ENCODE measurements at places on chromosomes 3 and 15.

- no peak for DNase-seq
Observed at GRCh38 chr3:100047455-100048141, 66.7 kb downstream of the FILIP1L start.

GRCh38 chr3:54877730-54878129, 50.1 kb downstream of the LRTM1 start:
- DNase-seq: no peak

DNA sequence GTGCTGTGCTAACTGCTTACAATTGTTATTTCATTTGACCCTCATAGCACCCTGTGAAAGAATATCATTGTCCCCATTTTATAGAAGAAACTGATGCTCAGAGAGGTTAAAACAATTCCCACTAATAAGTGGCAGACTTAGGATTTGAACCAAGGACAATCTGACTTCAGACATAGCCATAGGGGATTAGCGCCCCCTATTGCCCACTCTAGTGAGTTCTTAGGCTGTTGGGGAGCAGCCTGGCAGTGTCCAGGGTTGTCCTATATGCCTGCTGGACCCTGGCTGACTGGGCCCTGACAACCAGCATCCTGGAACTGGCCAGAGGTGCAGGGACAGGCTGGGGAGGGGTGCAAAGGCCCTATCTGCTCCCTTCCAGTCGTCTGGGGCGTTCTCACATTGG, 15.4 kb downstream of the DPH3 start:
- DNase-seq: no peak

- DNase-seq: no peak
Observed at GRCh38 chr3:116140100-116140689, 305.1 kb downstream of the LSAMP start.

DNA sequence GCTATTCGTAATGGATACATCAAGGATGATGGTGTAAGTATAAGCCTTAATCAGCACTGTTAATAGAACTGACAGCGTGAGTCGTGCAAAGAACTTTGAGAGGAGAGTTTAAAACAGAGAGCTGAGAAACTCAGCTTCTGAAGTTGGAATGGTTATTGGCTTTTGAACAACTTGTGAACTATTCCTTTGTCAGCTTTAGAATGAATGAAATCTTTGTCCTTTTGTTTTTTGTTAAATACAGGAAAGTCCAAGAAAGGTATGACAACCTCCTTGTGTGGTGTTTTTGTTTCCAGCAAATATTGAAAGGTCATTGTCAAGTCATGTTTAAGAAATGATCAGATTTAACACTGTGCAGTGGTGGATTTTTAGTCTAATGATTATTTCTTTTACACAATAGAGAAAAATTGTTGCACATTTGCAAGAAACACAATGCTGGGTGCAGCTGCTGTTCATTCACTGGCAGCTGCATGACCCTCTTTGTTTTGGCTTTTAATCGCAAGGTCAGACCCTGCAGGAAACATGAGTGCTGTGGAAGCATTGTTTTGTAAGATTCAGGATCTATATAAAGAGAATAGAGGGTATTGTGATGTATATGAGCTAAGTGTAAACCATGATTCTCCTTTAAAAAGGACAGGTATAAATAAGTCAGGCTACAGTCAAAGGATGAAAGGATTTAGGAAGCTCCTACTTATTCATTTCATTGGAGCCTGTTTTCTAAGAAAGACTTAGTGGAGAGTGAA, 21.7 kb upstream of the ABHD10 start:
- DNase-seq: no peak

- DNase-seq: no peak
Observed at GRCh38 chr3:127658234-127658633, 14.5 kb upstream of the ABTB1 start.

- DNase-seq: no peak
Observed at GRCh38 chr15:32873284-32874114, 155.7 kb downstream of the GREM1 start.

DNA sequence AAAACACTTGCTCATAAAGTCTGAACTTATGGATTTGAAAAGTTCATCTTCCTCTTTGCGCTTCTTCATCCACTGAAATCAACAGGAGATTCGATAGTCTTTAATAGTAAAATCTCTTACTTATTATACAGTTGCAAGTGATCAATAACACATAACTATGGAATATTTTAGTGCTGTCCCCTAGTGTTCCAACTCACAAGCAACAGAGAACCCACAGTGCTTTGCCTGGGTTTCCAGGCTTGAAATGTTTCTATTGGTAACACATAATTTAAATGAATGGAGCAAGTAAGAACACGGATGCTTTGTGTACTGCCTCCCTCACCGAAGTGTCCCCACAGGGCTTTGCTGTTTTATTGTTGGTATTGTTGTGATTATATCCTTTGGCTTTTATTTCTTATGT, 93.5 kb downstream of the WDR72 start:
- no peak for DNase-seq

DNA sequence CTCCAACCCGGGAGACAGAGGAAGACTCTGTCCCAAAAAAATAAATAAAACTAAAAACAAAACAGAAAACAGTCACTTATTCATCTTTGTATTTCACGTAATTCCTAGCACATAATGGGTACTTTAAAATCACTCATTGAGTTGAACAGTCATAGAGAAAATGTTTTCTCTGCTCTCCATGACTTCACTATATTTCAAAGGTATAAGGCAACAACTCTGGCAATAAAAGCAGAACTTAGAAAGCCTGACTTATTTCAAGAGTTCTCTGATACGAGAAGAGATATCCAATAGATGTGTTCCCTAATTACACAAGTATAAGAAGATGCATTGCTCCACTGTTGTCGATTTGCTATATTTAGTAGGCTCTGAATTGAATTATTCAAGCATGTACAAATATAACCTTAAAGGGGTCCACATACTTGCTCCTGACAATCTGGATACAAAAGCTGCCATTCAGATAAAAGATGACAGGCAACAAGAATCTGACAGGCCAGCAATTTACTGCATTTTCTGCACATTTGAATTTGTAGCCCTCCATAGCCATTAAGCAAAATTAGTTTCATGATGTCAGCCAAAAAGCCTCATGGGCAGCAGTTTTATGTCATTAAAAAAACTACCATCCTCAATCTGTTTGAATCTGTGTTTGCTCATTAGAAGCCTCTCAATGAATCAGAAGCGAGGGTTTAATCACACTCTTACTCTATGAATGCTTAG, 47.9 kb downstream of the PEAK1 start:
- no peak for DNase-seq

DNA sequence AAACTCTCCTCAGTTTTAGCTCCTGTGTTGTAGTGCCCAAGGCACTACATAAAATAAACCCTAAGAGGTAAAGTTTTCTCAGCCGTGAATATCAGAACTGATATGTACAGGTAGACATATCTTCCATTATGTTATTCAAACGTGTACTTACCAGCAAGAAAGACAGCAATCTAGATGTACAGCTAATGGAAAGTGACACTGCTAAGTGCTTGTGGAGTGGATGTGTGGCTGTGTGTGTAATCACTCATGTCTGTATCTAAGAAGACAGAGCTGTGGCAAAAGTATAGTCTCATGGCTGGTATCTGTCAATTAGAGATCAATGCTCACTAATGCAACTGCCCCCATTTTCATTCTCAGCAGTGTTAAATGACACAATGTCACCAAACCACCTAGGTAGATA, 101.3 kb downstream of the FMN1 start:
- no peak for DNase-seq

DNA sequence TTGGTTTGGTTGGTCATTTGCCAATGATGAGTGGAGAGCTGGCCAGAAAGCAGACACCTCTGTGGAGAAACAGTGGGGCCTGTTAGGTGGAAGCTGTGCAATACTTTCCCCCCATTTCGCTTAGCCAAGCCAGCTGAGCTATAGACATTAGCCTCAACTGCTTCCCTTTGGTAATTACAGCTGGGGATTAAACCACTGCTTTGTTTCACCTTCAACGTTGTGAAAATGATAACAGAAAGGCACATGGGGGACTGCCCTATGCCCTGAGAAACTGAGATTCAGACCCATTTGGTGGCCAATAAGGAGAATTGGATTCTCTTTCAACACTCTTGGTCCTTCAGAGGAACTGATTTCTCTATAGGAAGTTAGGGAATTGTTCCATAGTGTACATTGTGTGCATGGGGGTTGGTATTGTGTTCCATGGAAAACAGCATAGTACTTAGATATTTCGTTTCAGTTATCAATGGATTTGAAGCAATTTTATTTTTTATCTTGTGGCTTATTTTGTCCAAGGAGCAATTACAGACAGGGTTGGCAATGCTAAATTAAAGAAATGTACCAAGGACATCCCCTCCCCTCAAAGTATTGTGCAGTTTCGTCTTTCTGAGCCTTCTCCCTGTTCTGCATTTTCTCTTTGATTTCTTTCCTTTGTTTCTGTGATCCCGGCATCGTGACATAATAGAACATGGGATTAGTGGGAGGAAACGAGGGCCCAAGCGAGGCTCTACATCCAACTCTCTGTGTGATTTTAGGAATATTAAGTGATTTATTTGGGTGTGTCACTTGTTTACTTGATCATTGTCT, 194.3 kb downstream of the FNDC3B start:
- no peak for DNase-seq

DNA sequence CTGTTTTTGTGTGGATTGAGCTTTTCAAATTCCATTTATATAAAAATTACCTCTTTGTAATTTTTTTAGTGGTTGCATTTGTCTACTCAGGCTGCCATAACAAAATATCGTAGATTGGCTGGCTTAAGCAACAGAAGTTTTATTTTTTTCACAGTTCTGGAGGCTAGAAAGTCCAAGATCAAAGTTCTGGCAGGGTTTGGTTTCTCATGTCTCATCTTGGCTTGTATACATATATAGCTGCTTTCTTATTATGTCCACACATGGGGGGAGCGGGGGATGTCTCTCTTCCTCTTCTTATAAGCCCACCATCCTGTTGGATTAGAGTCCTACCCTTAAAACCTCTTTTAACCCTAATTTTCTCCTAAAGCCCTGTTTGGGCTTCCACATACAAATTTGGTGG, 28.5 kb downstream of the MGA start:
- DNase-seq: no peak

DNA sequence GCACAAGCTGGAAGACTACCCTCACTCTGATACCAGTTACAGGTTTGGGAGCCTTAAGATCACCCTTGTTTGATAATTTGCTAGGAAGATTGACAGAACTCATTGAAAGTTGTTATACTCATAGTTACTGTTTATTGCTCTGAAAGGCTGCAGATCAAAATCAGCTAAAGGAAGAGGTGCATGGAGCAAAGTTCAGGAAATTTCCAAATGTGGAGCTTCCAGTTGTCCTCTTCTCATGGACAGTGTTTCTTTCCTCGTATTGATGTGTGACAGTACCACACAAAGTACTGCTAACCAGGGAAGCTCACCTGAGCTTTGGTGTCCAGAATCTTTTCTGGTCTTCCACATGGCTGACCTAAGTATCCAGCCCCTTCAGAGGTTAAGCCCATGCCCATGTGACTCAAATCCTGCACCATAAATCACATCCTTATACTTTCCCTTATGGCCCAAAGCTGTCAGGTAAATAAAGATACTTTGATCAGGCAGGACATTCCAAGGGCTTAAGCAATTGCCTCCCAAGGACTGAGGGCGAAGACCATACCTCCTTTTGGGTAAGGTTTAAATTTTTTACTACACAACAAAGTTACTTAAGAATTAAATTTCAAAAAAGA, 93.1 kb upstream of the ZBED2 start:
- no peak for DNase-seq

DNA sequence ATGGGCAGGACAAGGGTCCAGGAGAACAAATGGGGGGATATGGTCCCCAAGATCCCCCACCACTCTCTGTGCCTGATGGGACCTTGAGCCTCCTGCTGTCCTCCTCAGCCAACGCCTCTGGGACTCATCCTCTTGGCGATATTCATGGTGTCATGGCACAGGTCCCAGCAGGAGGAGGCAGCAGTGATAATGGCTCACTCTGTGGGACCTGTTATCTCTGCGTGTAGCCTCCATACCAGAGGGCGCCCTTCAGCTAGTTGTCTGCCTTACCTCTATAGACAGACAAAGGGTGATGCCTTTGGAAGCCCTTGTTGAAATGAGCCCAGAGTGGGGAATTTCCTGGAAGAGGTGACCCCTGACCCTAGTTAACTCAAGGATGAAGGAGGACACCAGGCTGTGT, 7.4 kb downstream of the ZBTB47 start:
- DNase-seq: no peak

- DNase-seq: no peak
Observed at GRCh38 chr15:31219221-31219620, 107.4 kb upstream of the KLF13 start.

GRCh38 chr3:65265942-65266590, 578.3 kb upstream of the ADAMTS9 start:
- DNase-seq: no peak

DNA sequence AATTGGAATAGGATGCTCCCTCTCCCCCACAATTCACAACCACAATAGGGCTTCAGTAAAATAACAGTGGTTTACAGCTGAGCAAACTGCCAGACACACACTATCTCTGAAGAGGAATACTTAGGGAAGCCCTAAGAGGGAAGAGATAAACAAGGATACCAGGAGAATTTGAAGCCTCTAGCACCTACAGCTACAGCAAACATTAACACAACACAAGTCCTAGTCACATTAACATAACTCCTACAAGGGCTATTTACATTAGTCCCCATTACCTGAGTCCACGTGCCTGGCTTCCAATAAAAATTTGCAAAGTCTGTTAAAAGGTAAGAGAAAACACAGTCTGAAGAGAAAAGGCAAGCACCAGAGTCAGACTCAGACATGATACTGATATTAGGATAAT, 346.9 kb upstream of the CDIN1 start:
- DNase-seq: no peak

DNA sequence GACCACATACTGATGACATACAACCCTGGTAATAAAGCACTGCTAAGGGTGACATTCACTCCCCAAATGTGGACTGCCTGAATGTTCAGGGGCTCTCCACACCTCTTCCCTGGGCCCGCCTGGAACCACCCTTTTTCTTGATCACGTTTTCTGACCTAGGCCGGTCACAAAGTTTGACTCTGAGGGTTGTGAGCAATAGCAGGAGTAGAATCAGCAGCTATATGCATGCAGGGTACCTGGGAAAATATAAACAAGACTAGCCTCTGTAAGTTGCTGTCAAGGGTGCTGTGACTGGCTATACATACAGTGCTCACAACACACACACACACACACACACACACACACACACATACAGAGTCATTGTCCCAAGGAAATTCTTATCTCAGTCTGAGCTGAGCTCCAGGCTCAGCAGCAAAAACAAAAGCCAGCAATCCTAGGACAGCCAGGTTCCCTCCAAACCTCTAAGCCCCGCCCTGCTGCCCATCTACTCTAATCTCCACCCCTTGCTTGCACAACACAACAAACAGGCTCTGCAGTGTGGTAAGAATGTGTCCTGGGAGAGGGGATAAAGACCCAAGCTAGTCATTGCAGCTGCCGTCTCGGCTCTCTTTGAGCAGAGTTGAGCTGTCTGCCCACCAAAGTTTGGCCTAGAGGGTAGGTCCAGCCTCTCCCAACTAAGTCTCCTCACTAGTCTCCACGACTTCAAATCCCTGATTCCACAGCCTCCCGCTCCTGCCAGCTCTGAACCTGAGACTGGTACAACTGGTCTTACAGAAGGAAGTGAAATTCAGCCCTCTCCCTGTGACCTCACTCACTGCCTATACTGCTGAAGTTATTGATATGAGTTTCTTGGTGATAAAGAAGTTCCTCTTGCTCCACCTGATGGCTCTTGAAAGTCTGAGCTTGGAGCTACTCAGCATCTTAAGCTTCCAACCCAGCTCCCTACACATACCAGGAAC, 2.2 kb downstream of the BMF start:
- no peak for DNase-seq

All from stimulated activated CD8-positive, alpha-beta memory T cell treated with anti-CD3 and anti-CD28 coated beads, Interleukin-2, amount 100 ng/mL, for 48 hours (primary cell).